Activated T-helper 2 cell treated with anti-CD3 and anti-CD28 coated beads, Interferon-gamma antibody, Interleukin-2, Interleukin-4, amounts not matched to agents 10 μg/mL and 5 μg/mL and 100 μg/mL, durations not matched to agents 14 hours and 24 hours and 36 hours (primary cell): ENCODE measurements at places on chromosomes 3 and 15. TPM values are rescaled to one million over a fixed set of nuclear protein-coding genes. Genes with fewer than 3 reads are reported as not detected.

FAM227B gene
- total RNA-seq, result 2.7 and 3.1 TPM in 2 replicates

MUSTN1 gene
- 1.9 and 2.6 TPM in 2 replicates for total RNA-seq

GOLGA8S gene
- total RNA-seq, result 0.16 and 0.39 TPM in 2 replicates

SERINC4 gene
- 0.28 and 0.57 TPM in 2 replicates for total RNA-seq

SPINK8 gene
- total RNA-seq, result not detected in 2 replicates

NUP210 gene
- total RNA-seq, result 143 and 148 TPM in 2 replicates

SENP8 gene
- 1.5 and 2.0 TPM in 2 replicates for total RNA-seq

TMC3 gene
- total RNA-seq, result not detected in 2 replicates

SERPINI2 gene
- total RNA-seq, result not detected in 2 replicates

LRRIQ4 gene
- total RNA-seq, result 0.16 TPM in 2 replicates

MED12L gene
- 7.1 and 8.7 TPM in 2 replicates for total RNA-seq

ACTRT3 gene
- 1.3 and 1.7 TPM in 2 replicates for total RNA-seq

PYGO1 gene
- 0.02 and 0.11 TPM in 2 replicates for total RNA-seq

SLC24A5 gene
- not detected in 2 replicates for total RNA-seq

RIOX2 gene
- 59.9 and 63.2 TPM in 2 replicates for total RNA-seq

ACSBG1 gene
- 0.64 and 0.96 TPM in 2 replicates for total RNA-seq

ANKDD1A gene
- 2.2 and 2.5 TPM in 2 replicates for total RNA-seq

CCR5 gene
- 0.30 and 0.46 TPM in 2 replicates for total RNA-seq

PLSCR4 gene
- total RNA-seq, result not detected in 2 replicates
